IPS DF 6.9 (cell line): ENCODE measurements at places on chromosomes 3 and 15.

DNA sequence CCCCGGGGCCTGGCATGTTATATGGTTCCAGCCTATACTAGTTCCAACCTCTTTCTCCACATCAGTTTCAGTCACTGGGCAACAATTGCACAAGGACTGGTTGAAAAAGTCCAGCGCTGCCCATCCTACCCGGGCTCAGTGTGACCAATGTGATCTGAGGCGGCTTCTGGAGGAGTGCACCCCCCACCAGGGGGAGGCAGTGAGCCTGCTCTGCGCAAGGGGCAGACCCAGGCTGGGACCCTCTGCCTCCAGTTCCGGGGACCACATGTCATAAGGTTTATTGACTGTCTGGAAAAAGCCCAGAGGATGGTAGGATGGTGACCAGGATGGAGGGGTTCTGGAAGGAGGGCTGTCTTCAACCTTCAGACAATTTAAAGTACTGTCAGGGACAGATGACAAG, 25.6 kb upstream of the NR2E3 start:
- H3K27ac ChIP-seq: no peak overlapping the region
- H3K4me1 ChIP-seq: no peaks in the 10 kb centered on the region
- no peaks in the 10 kb centered on the region for H3K36me3 ChIP-seq
- no peak overlapping the region for H3K4me3 ChIP-seq

- no peak overlapping the region for H3K27ac ChIP-seq
- no peak overlapping the region for H3K4me3 ChIP-seq
- H3K36me3 ChIP-seq: no peaks in the 10 kb centered on the region
- peaks cover 5% of the 10 kb centered on the region for H3K4me1 ChIP-seq
- no peaks in the 10 kb centered on the region for H3K27me3 ChIP-seq
Observed at GRCh38 chr15:79212589-79213157, 69.8 kb upstream of the ANKRD34C start.

GRCh38 chr3:54736459-54736858, 191.4 kb downstream of the LRTM1 start:
- no peaks in the 10 kb centered on the region for H3K4me1 ChIP-seq
- no peak overlapping the region for H3K27ac ChIP-seq
- H3K4me3 ChIP-seq: no peak overlapping the region
- H3K27me3 ChIP-seq: no peaks in the 10 kb centered on the region

GRCh38 chr15:58387130-58387529, 44.7 kb upstream of the LIPC start:
- H3K4me1 ChIP-seq: peaks cover 3% of the 10 kb centered on the region; the same call in 1 of the 2 replicates
- no peaks in the 10 kb centered on the region for H3K36me3 ChIP-seq
- DNase-seq: no peak
- no peak overlapping the region for H3K4me3 ChIP-seq
- H3K27me3 ChIP-seq: no peaks in the 10 kb centered on the region
- no peak overlapping the region for H3K27ac ChIP-seq

DNA sequence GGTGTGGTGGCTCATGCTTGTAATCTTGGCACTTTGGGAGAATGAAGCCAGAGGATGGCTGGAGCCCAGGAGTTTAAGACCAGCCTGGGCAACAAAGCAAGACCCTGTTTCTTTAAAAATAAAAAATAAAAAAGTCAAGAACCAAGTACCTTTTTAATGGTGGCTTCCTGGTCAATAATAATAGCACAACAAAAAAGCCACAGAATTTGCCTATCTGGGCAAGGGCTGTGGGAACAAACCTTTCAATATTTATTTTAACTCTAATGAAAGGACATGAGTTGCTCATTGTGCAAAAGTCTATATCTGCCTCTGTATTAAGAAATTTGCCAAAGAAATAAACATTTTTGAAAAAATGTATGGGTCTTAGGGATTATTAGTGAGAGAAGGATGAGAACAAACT, 2.1 kb downstream of the ZNF609 start:
- H3K4me1 ChIP-seq: no peaks in the 10 kb centered on the region; the same call in 1 of the 2 replicates
- H3K36me3 ChIP-seq: no peaks in the 10 kb centered on the region
- H3K27me3 ChIP-seq: no peaks in the 10 kb centered on the region
- no peak for DNase-seq
- no peak overlapping the region for H3K27ac ChIP-seq
- no peak overlapping the region for H3K4me3 ChIP-seq

GRCh38 chr3:102059145-102059943, 210.0 kb downstream of the NFKBIZ start:
- no peaks in the 10 kb centered on the region for H3K27me3 ChIP-seq
- H3K27ac ChIP-seq: no peak overlapping the region
- no peaks in the 10 kb centered on the region for H3K36me3 ChIP-seq
- no peak for DNase-seq

DNA sequence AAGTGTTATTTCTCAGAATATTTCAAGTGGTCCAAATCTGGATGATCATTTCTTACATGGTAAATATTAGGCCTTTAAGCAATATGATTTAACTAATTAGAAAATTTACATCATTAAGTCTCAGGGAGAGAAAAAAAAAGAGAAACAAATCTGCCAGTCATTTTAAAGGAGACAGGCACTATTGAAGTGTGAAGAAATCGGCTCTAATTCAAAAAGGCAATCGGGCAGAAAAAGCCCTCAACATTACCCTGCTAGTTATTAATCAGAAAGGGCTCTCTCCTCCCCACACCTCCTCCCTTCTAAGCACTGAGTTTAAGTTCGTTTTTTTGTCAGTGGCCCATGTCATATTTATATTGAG, 215.9 kb downstream of the MEIS2 start:
- peaks cover 5% of the 10 kb centered on the region; the same call in 1 of the 2 replicates for H3K4me1 ChIP-seq
- no peak overlapping the region for H3K4me3 ChIP-seq
- peaks cover 88% of the 10 kb centered on the region for H3K27me3 ChIP-seq
- no peaks in the 10 kb centered on the region for H3K36me3 ChIP-seq

- H3K4me3 ChIP-seq: no peak overlapping the region
- H3K27me3 ChIP-seq: no peaks in the 10 kb centered on the region
- H3K36me3 ChIP-seq: no peaks in the 10 kb centered on the region
Observed at GRCh38 chr3:24201301-24201700, 256.2 kb downstream of the NR1D2 start.

DNA sequence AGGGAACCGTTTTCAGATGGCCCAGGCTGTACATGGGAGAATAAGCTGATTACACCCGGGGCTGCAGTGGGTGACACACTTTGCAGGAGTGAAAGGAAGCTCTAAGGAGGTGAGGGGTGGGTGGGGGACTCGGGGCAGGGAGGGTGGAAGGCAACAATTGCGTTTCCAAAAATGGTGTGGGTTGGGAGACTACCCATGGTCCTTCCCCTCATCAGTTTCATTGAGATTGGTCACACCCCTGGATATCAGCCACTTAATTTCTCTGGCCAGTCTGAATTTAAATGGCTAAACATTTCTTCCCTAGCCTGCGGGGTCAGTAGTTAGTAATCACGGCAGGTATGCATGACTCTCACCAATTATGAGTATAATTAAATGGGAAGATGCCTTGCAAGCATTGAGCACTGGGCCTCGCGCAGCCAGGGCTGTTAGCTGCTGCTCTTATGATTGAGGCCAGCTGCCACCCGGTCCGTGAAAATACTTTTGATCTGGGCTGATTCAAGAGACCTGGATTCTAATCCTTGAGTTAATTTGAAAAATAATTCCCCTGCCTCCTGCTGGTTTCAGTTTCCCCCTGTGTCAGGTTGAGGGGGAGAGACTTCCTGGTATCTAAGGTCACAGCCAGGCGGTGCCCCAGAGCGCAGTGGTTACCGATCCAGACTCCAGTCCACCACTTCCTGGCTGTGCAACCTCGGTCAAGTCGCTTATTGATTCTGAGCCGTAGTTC, 23.3 kb downstream of the SLC6A6 start:
- peaks cover 22% of the 10 kb centered on the region for H3K4me1 ChIP-seq
- no peaks in the 10 kb centered on the region for H3K27me3 ChIP-seq
- H3K36me3 ChIP-seq: no peaks in the 10 kb centered on the region
- no peak for DNase-seq

GRCh38 chr3:152554980-152555379, 280.0 kb upstream of the P2RY1 start:
- H3K4me1 ChIP-seq: no peaks in the 10 kb centered on the region
- no peaks in the 10 kb centered on the region for H3K27me3 ChIP-seq
- no peak overlapping the region for H3K4me3 ChIP-seq

GRCh38 chr3:124845406-124845805, 41.8 kb downstream of the ITGB5 start:
- H3K27me3 ChIP-seq: no peaks in the 10 kb centered on the region
- H3K27ac ChIP-seq: no peak overlapping the region
- DNase-seq: no peak
- H3K4me3 ChIP-seq: no peak overlapping the region
- H3K36me3 ChIP-seq: peaks cover 14% of the 10 kb centered on the region; the same call in 1 of the 2 replicates
- no peaks in the 10 kb centered on the region for H3K4me1 ChIP-seq

DNA sequence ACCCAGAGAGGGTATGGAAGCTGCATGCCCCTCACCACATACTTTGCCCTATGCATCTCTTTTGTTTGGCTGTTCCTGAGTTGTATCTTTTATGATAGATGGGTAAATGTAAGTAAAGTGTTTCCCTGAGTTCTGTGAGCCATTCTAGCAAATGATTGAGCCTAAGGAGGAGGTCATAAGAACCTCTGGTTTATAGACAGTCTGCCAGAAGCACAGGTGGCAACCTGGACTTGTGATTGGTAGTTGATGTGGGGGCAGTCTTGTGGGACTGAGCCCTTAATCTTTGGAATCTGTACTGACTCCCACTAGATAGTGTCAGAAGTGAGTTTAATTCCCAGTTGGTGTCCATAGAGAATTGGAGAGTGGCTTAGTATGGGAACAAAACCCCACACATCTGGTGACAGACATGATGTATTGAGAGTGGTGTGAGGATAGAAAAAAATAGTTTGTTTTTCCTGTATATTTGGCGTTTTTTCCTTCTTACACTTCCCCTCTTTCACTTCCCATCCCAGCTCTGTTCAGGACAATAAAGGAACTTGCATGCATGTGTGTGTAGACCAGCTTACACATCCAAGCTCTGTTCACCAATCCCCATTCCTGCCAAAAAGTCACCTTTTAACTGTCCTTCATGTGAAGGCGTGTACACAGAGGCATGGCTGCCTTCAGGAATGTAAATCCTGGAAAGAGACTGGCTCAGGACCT, 38.1 kb upstream of the SPPL2A start:
- no peak overlapping the region for H3K27ac ChIP-seq
- H3K4me3 ChIP-seq: no peak overlapping the region
- no peaks in the 10 kb centered on the region for H3K27me3 ChIP-seq

GRCh38 chr3:107211608-107212007, 165.6 kb upstream of the CCDC54 start:
- no peaks in the 10 kb centered on the region for H3K27me3 ChIP-seq
- DNase-seq: no peak
- no peak overlapping the region for H3K27ac ChIP-seq
- peaks cover 2% of the 10 kb centered on the region; the same call in 1 of the 2 replicates for H3K4me1 ChIP-seq
